ENCODE measurements at places on chromosomes 3 and 15.

DNA sequence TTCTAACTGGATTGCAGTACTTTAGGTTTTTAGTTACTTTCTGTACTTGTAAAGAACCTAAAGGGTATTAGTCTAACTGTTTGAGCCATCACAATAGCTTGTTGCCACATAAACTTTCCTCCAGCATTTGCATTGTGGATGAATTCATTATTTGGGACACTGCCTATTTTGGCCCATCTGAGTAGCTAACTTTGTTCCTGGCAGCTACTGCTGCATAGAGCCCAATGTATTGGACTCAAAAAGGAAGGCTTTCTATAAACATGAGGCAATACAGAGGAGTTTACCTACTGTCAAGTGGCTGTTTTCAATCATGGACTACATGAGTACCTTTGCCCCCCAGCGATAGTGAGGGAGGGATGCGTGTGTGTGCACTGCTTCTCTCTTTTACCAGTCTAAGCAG is 1.9 kb downstream of the ROBO2 start:
- DNase-seq: no peak

DNA sequence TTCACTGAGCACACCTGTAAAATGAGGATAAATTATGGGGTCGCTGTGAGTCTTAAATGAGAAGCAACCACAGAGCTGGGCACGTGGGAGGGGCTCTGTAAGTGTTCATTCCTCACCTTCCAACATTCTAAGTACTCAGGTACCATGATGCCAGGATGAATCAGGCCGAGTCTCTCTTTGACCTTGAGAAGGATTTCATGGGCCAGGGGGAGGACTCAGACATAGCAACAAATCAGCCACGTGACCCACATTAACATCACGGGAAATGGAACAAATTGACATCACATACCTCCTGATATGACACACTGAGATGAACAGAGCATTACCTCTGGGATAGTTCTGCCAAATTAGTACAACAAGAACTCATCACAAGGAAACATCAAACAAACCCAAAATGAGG is 35.2 kb upstream of the USP3 start:
- no peak for DNase-seq

DNA sequence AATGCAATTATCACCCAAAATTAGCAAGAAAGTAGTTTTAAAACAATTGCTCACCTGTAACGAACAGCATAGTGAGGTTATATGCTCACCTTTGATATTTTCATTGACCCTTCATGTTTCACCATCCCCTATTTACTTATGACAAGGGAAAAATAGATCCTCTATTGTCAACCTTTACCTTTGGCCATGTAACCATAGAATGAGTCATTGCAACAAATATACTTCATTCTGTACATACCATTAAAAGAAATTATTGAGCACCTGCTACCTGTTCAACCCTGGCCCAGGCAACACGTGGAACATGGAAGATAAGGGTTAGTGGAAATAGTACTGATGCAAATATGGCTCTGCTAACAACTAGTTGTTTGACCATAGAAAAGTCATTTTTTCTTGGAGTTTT is 20.2 kb downstream of the LSAMP start:
- DNase-seq: no peak

GRCh38 chr3:32707026-32707370 is 22.0 kb downstream of the CNOT10 start:
- DNase-seq: no peak

DNA sequence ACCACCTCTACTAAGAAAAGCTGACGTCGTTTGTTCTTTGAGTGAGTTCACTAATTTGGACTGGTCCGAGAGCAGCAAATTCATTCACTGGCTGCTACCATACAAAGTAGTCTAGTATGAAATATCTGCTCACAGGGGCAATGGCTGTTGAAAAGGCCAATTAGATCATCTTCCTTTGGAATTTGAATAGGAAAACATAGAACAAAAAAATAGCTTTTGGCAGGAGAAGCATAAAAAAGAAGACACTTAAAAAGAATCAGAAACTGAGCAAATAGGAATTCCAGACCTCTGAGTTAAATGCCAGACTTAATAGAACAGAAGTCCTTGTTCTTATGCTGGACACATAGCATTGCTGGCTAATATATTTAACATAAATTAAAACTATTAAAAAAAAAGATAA is 159.3 kb downstream of the IL1RAP start:
- DNase-seq: no peak

GRCh38 chr15:25056484-25057425 is 102.0 kb downstream of the SNRPN start:
- no peak for DNase-seq

- DNase-seq: no peak
These were observed 11.7 kb downstream of the MRPS22 start for GRCh38 chr3:139355476-139355875.

- no peak for DNase-seq
These were observed 95.9 kb upstream of the ATP2B2 start for GRCh38 chr3:10601151-10601856.

GRCh38 chr15:67843092-67843501 is 3.3 kb upstream of the RNU6-1 start:
- no peak for DNase-seq

DNA sequence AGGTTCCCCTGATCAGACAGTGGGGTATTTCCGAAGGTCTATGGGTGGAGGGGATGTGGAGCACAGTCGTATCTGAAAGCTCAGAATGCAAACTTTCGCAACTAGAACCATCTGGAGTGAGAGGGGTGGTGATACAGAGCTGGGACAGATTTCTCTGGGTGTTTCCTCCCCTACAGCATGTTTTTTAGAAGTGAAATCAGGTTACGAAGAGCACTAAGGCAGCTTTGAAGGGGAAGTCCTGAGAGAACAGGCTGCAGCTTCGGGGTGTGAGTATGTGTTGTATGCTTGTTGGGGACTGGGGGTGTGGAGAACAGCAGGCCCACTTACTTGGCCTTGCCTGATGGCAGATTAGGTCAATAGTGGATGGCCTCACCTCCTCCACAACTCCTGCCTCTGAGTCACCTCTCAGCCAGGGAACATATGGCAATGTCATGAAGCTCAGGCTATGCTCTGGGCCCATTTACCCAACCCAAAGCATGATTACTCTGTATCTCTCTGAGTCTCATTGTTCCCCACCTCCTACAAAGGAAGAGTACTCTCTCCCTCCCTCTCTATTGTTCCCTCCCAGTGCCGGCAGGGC is 107.2 kb upstream of the RASGRP1 start:
- DNase-seq: peak; percentile 30

GRCh38 chr15:60672400-60672799 is 193.5 kb upstream of the ICE2 start:
- no peak for DNase-seq

GRCh38 chr3:25610167-25610566 is 54.5 kb downstream of the TOP2B start:
- DNase-seq: no peak

- no peak for DNase-seq
These were observed 34.9 kb downstream of the APH1B start for GRCh38 chr15:63312286-63312685.

- no peak for DNase-seq
These were observed 549.4 kb upstream of the MDFIC2 start for GRCh38 chr3:70861855-70862254.

- no peak for DNase-seq
These were observed 6.4 kb downstream of the MAP6D1 start for GRCh38 chr3:183818706-183819624.

GRCh38 chr15:87211547-87211946 is 1045.0 kb downstream of the NTRK3 start:
- no peak for DNase-seq

- peak; percentile 27 for DNase-seq
These were observed 3.2 kb downstream of the SEMA7A start for GRCh38 chr15:74430510-74430951.

GRCh38 chr15:89414571-89414970 is 79.9 kb upstream of the POLG start:
- DNase-seq: no peak

DNA sequence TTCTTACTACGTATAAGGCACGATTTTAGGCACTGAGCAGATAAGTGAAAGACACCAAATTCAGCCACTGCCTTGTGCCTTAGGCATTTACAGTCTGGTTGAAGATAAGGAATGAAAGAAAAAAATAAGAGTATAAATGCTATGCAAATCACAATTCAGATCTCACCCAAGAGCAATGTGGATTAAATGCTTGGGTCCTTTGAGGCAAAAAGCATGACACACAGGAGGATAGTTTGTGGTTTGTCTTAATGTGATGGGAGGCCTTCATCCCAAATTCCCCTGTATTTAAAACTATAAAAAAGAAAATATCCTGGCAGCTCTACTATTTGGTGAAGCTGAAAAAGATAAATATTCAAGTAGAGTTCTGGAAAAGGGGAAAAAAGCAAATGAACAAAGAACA is 79.8 kb downstream of the TGFBR2 start:
- no peak for DNase-seq

DNA sequence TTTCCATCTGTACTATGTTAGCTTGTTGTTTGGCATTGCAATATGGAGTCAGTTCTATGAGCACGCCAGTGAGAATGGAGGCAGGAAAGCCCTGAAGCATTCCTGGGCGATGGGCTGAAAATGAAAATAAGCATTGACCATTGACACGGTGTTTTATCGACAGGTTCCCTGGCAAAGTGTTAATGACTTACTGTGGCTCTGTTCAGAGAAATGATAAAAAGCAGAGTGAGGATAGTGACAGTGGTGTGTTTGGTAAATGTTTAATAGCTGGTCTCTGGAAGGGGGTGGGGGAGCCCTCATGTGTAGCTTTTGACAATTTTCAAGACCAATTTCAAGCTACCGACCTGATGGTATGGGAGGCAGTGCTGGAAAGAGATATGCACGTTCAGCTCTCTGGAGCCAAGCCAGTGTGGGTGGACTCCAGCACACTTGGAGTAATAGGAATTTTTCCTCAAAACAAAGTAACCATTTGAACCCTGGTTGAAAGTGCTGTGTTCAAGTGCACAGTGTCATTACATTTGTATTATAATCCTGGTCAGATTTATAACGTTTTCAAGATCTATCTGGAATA is 341.7 kb upstream of the ROBO2 start:
- no peak for DNase-seq

GRCh38 chr3:137108699-137109440 is 151.1 kb downstream of the IL20RB start:
- no peak for DNase-seq

GRCh38 chr15:85289677-85290365 is 90.6 kb upstream of the AKAP13 start:
- peak; percentile 67 for DNase-seq

GRCh38 chr3:196609343-196609775 is 30.1 kb upstream of the NRROS start:
- DNase-seq: peak; percentile 95

GRCh38 chr15:62021991-62022600 is 38.2 kb downstream of the VPS13C start:
- no peak for DNase-seq

DNA sequence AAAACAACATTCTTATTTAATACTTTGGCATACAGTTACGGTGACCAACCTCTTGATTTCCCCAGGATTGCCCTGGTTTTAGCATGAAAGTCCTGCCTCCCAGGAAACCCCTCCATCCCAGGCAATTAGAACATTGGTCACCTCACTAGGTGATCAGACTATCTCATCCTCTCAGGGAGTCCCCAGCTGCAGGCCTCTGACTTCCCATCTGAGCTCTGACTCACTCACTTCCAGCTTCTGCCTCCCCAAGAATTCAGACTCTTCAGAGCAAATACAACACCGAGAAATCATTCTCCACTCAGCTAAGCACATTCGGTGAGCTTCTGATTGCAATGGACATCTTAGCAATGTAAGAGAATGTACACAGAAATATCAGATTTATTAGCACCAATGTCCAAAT is 92.4 kb upstream of the HES1 start:
- DNase-seq: no peak

DNA sequence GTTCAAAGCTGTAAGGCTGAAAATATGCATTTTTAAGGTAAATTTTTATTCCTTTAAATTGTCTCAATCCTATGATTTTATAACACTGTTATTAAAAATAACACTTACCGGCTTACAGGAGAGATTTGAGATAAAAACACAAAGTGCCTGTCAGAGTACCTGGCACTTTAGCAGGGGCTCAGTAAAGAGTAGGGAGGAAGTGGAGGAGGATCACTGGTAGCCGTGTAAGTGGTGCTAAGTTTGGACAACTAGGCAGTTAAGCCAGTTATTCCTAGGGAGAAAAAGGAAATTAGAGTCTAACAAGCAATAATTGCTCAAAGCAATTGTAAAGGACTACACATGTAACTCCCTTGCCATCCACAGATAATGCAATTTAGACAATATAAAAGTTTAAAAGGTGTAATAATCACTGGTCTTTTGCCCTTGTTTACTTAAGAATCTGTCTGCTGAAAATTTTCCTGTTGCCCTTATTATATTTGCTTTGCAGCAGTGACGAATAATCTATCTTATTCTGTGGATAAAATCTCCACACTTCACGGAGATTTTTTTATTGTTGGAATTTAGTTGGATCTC is 204.8 kb downstream of the CDIN1 start:
- no peak for DNase-seq

DNA sequence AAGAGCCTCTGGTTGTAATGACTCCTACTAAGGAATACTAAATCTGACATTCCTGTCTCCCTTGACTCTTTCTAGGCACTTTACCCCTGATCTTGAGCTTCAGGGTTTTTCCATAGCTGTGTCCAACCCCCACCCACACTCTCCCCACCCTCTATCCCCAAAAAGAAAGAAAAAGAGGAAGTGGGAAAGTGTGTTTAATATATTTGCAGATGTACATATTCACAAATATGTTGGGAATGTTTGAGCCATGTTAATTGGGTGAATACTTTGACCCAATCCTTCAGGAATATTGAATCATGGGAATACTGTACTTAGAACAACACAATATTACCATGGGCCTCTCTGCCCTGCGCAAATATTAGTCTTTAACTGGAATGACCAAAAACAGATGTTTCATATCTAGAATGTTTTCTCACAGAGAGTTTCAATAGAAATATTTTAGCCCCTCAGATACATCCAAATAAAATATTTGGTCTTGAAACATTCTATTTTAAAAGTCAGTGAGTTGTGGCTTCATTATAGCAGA is 19.8 kb upstream of the PFN2 start:
- no peak for DNase-seq

DNA sequence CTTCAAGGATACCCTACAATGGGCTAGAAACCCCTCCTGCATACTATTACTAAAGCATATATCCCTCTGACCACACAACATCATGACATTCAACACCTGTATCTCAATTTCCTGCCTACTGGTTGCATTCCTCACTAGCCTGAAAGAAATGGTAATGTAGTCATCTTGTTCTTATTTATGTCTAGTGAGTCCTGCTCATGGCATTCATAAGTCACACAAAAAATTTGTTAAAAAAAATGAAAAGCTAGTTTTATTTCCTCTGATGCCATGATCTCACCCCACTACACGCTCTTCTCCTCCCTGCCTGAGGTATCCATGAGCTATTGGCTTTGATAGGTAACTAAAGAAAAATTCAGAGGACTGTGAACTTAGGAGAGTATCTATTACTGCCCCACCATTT is 284.5 kb downstream of the ZNF385D start:
- DNase-seq: no peak

GRCh38 chr15:70095408-70096214 is 2.1 kb downstream of the TLE3 start:
- DNase-seq: peak; percentile 69

GRCh38 chr15:89088605-89089315 is 504 bp downstream of the ABHD2 start:
- DNase-seq: no peak

- DNase-seq: no peak
These were observed 1.4 kb upstream of the IGDCC4 start for GRCh38 chr15:65423976-65424679.
